ENCODE measurements at places on chromosomes 1 and 21.

GRCh38 chr1:73783352-73783751, 414.6 kb downstream of the LRRIQ3 start:
- no peak for DNase-seq

GRCh38 chr1:52636721-52637695, 4.0 kb downstream of the SHISAL2A start:
- DNase-seq, result no peak

- peak; percentile 83 for DNase-seq
Observed at GRCh38 chr21:33976082-33977016, 60.7 kb upstream of the ATP5PO start.

DNA sequence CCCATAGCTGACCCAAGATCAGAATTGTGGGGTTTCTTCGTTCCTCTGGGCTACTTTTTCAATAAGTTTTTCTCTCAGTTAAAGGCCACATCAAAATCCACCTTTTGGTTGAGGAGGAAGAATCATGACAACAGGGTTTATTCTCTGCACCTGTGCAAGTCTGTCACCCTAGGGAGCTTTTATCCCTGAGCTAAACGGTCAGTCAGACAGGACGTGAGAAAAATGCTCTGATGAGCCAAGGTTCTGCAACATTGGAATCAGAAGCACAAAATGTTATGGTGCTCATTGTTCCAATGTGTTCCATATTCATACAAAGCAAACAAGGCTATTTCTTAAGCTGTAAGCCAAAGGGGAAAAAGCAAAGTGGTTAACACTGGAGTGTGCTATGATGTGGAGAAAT, 7.4 kb upstream of the ERICH3 start:
- DNase-seq, result no peak

GRCh38 chr1:117821382-117821755, 108.1 kb downstream of the GDAP2 start:
- no peak for DNase-seq

- DNase-seq, result no peak
Observed at GRCh38 chr1:53568540-53568939, 109.3 kb downstream of the DMRTB1 start.

GRCh38 chr1:32967888-32968568, 3.4 kb upstream of the RNF19B start:
- DNase-seq, result no peak

DNA sequence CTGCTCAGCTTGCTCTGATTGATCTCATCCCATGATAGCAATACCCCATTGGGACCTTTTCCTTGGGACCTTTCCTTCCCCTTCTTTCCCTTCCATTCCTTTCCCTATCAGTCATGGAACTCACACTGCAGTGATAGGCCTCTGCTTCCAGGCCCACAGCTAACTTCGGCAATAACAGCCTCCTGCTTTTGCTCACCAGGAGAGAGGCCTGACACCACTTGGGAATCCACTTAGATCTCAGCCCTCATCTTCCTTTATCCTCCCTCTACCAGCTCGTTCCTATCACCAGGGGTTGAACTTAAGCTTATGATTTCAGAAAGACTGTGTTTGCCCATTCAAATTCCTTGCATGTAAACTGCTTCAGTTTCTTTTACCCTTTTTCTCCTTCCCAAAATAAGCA, 11.0 kb upstream of the TIPRL start:
- DNase-seq, result no peak

DNA sequence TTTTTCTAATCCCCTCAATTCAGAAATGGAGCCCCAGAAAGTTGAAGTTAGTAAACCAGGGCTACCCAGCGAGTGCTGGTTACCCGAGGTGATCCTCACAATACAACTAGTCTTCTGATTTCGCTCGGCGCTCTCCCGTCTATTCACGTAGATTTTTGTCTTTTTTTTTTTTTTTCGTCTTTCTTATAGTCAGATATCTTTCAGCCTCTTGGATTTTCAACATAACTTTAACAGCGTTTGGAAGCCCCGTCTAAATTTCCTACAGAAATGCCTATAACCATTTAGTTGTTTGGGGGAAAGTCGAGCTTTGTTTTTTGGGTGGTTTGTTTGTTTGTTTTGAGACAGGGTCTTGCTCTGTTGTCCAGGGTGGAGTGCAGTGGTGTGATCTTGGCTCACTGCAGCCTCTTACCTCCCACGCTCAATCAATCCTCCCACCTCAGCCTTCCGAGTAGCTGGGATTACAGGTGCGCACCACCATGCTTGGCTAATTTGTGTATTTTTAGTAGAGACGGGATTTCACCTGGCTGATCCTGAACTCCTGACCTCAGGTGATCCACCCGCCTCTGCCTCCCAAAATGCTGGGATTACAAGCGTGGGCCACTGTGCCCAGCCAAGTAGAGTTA, 818 bp upstream of the TMEM50B start:
- no peak for DNase-seq

GRCh38 chr1:245546875-245547274, 392.1 kb downstream of the KIF26B start:
- DNase-seq, result no peak

GRCh38 chr21:46368533-46369285, 44.8 kb downstream of the PCNT start:
- DNase-seq, result no peak

DNA sequence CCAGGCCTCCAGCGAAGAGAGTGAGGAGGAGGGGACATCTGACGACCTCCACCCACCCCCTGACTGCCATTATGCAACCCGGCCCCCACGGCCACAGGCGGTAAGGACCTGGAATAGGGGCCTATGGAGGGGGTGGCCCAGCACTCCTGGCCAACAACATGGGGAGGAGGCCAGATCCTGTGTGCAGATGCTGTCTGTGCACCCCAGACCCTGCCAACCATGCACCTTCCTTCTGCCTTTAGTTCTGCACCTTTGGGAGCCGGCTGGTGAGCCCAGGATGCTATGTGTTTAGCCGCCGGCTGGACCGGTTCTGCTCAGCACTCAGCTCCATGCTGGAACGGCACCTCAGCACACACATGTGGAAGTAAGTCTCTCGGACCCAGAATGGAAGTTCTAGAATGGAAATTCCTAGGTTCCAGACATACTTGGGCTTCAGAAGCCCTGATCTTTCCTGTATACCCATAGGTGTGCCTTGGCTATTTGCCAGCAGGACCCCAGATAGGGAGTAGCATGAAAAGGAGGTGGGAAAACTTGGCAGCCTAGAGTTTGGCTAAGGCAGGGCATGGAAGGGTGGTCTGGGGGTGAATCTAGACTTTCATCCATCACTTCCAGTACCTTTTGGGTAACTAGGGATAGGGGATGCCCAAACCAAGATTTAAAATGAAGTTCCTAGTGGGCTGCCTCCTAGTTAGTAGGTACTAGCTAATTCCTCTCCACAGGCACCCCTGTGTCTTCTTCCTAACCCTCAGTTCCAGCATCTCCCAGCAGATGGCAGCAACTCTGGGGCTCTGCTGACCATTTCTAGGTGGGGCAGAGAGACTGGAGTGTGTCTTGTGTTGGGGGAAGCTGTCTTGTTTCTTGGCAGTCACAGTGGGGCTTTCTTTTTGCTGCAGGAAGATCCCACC, 3.6 kb upstream of the CYB561D1 start:
- DNase-seq, result no peak

- no peak for DNase-seq
Observed at GRCh38 chr1:234719454-234720251, 109.7 kb upstream of the IRF2BP2 start.

DNA sequence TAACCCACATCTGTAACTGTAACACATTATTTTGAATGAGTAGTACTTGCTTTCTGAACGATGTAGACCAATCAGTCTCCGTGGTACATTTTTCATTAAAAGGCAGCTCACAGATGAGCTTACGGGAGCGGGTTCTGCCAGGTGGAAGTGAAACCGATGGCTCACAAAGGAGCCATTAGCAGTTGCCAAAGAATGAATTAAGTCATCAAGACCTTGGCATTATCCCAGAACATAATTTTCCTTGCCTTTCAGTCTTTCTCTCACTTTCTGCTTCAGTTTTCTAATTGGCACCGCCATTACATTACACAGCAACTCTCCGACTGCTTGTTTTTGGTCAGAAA, 33.5 kb upstream of the UTS2 start:
- DNase-seq, result peak; percentile 68

- DNase-seq, result no peak
Observed at GRCh38 chr1:106952776-106953175, 103.7 kb upstream of the PRMT6 start.

DNA sequence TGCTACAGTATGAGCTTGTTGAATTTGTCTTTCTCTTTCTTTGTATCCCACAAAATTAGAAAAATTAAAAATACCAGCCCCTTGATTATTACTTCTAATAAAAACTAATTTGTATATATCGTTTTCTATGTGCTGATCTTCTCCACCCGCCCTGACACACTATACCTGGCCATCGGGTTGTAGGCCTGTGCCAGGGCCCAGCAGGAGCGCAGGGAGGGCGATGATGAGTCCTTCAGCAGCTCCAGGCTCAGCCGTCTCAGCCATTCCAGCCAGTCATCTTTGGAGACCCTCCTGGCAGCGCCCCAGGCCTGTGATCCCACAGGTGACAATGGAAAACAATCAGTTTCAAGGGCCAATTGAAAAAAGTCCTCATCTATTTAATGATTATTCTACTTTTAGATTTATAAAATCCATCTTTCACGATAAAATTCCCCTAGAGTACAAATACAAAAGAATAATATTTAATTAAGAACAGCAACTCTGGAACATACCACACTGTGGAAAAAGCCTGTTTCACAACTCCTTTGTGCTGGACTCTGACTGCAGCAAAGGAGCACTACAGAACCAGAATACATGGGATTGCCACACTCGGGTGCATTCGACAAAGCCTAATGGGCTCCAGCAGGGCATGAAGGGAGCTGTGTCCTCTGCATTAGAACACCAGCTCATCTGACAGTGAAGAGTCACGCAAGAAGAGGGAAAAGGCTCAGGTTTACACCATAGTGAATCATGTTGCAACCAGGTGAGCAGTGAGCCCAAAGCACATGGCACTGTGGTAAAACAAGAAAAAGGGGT, 15.4 kb downstream of the ANGPTL7 start:
- DNase-seq, result no peak

- DNase-seq, result no peak
Observed at GRCh38 chr1:247548769-247549182, at the start of gene GCSAML. Gene GCSAML (plus strand): TSS chr1:247549134. CDS start chr1:247549192, 58 bp downstream.

GRCh38 chr1:232481091-232481490, 148.8 kb downstream of the SIPA1L2 start:
- no peak for DNase-seq

GRCh38 chr1:158809862-158810261, 21.3 kb upstream of the MNDA start:
- DNase-seq, result no peak

- no peak for DNase-seq
Observed at GRCh38 chr1:152486400-152487006, 24.1 kb upstream of the LCE5A start.

- no peak for DNase-seq
Observed at GRCh38 chr1:44985747-44986359, 542 bp downstream of the EIF2B3 start.

DNA sequence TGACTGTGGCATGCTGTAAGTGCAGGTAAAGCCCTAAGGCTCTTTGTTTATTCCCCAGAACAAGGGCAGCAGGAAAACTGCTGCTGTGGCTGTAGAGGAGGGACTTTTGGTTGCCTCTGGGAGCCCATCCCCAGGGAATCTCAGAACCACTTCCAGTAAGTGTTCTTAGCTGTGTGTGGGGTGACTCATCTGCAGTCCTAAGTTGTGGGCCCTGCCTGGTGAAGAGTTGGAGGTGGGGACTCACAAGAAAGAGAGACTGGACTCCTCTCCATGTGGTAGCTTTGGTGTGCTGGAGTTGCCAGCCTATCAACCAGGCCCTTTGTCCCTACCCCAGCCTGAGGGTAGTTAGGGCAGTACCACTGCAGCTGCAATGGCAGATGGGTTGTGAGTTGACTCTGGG, 24.0 kb upstream of the DENND1B start:
- DNase-seq, result no peak

DNA sequence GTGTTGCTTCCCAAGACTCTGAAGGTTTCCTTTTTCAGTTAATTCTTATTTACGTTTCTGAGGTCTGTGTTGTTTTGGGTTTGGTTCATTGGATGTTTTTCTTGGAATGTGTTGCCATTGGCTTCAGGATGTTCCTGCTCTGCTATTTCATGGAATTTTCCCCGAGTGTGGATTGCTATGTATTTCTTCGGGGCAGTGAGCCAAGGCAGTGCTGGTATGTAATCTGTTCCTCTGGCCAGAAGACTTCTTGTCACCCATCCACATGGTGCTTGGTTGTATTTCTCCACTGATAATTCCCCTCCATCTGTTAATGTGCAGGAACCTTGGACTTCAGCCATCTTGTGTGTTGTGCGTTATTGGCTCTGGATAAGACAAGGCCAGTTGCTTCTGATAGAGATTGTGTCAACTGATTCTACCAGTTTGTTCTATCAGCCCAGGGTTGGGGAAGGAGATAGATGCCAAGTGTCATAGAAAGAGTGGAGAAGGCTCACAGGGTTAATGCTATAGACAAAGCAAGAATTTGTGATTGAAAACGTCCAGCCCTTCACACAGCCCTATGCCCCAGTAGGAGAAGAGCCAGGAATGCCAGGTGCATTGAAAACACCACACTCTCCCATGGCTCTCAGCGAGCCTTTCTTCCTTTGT, 505.2 kb downstream of the PLPP3 start:
- no peak for DNase-seq

DNA sequence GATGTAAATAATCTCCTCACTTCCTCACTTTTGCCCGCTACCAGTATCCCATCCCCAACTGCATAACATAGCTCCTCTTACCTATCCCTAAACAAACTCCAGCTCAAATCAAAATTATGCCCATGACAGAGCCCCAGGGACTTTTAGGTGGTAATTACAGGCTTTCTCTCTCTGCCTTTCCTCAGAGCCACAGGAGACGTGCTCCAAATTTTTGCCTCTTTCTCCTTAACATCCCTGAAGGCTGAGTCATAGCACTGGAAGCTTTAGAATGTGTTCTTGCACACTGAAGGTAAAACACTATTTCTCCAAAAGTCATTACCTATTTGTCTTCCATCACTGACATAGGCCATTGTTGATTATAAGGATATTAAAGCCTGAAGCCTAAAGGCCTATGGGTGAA, 263.5 kb upstream of the PLD5 start:
- DNase-seq, result no peak

DNA sequence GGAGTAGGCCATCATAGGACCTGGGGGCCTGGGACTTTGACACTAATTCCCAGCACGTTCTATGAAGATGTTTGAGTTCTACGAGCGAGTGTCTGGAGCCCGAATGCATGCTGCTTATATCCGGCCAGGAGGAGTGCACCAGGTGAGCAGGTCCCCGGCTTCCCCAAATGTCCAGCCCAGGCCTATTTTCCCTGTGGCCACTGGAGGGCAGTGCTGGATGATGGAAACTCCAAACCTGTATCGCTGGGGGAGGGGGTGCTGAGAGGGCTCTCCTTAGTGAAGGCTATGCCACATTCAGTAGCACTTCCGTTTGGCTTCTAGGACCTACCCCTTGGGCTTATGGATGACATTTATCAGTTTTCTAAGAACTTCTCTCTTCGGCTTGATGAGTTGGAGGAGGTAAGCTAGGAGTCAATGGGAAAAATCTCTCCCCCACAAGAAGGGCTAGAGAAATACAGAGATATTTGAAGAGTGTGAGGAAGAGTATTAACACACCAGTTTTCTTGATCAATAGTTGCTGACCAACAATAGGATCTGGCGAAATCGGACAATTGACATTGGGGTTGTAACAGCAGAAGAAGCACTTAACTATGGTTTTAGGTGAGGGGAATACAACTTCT, 5.2 kb upstream of the FCER1G start:
- DNase-seq, result no peak
